ENCODE measurements at places on chromosomes 13 and 19.

- no peak for DNase-seq
These were observed 96.0 kb downstream of the UBL3 start for GRCh38 chr13:29754473-29754806.

DNA sequence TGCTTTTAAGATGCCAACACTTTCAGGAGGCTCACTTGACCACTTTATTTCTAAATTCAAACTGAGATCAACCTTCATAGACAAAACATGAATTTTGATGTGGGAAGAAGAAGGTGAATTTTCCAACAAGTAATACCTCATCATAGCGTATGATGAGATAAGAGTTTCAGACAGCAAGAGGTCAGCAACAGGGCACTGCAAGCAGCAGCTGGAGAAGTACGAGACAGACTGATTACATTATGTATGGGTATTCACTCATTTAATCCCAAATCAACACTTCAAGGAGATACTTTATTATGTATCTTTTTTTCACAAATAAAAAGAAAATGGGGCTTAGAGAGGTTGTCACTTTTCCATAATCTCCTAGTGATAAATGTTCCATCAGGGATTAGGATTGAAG is 389.8 kb downstream of the TBC1D4 start:
- DNase-seq, result no peak

GRCh38 chr19:30434797-30435594 is 62.8 kb downstream of the ZNF536 start:
- DNase-seq, result no peak

DNA sequence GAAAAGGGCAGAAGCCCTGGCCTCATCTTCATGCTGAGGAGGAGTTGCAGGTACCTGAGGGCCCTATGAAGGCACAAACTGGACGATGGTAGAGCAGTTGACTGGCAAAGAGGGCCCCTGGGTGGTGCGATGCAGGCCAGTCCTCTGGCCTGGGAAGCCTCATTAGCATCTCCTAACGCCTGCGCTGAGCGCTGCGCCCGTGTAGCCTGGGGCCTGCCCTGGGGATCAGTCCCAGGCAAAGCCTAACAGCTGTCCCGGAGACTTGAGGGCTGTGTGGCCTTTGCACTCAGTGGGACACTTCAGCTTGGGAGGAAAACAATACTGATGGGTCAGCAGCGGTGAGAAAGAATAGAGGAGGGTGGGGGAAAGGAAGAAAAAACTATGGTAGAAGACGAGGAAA is 187.7 kb downstream of the RAP2A start:
- no peak for DNase-seq

- DNase-seq, result no peak
These were observed 935.1 kb downstream of the SLITRK1 start for GRCh38 chr13:82947191-82947621.

DNA sequence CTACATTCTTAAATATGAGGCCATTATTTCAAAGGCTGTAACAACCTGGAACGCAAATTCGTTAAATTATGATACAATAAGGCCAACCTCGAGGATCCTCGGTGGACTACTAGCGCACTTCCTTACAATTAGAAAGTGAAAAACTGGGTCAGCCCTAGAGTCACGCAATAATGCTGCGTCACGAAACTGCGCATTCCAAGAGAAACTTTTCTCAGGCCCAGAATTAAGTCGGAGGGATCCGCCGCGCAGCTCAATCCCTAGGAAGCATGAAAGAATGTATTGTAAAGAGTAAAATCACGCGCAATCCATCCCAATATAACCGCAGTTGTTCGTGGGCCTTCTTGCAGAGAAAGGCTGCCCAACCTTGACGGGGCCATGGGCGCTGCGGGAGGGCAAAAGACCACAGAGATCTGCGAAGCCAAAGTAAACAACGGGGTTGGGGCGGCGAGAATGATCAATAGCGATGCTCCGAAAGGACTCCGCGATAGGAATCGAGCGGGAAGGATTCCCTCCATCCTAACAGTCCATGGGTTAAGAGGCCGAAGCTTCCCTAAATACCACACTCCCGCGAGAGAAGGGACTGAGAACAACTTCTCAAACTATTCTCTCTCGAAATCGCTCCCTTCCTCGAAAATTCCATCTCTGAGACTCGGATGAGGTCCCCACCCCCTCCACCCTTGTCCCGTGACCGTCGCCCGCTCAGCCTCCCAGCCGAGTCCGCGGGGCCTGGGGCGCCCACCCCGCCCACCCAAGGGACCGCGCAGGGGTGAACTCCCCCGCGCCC is 564 bp downstream of the SPART start:
- DNase-seq, result peak; percentile 77

DNA sequence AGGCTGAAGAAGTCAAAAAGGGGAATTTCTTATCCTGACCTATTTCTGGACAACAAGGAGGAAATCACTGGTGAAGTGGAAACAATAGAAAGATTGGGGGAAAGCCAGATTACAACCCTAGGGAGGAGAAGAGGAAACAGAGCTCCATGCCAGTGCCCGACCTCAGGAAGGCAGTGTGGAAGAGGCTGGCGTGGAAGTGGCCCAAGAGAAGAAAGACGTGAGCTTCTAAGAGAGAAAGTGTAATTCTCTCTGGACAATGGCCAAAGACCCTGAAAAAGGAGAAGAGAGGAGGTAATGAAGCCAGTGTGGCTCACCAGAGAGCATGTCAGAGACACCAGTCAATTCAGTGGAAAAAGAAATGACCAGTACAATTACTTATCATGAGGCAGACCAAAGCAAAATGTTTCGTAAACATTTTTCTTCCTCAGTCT is 52.6 kb upstream of the URAD start:
- peak; percentile 73 for DNase-seq

- no peak for DNase-seq
These were observed 118.5 kb downstream of the IRS2 start for GRCh38 chr13:109667807-109668291.

GRCh38 chr19:14563989-14564651 is 7.7 kb downstream of the NDUFB7 start:
- DNase-seq, result no peak

- peak; percentile 70 for DNase-seq
These were observed 286.5 kb downstream of the MYO16 start for GRCh38 chr13:108915634-108916512.

GRCh38 chr13:47420568-47420967 is 523.7 kb upstream of the HTR2A start:
- peak; percentile 2 for DNase-seq

GRCh38 chr13:19864024-19864745 is 736 bp upstream of the ZMYM5 start:
- DNase-seq, result peak; percentile 78

DNA sequence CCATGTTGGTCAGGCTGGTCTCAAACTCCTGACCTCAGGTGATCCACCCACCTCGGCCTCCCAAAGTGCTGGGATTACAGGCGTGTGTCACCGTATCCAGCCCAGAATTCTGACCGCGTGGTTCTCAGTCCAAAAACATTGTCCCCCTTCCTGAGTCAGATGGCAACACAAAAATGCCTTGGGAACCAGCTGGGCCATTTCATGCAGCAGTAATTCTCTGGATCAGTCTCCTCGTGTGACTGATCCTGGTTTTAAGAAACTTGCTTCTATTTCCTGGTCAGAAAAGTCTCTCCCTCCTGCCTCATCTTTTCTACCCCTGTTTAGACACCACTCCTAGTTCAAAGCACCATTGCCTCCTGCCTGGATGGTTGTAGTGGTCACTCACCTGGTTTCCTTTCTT is 60.9 kb upstream of the USP29 start:
- DNase-seq, result no peak

DNA sequence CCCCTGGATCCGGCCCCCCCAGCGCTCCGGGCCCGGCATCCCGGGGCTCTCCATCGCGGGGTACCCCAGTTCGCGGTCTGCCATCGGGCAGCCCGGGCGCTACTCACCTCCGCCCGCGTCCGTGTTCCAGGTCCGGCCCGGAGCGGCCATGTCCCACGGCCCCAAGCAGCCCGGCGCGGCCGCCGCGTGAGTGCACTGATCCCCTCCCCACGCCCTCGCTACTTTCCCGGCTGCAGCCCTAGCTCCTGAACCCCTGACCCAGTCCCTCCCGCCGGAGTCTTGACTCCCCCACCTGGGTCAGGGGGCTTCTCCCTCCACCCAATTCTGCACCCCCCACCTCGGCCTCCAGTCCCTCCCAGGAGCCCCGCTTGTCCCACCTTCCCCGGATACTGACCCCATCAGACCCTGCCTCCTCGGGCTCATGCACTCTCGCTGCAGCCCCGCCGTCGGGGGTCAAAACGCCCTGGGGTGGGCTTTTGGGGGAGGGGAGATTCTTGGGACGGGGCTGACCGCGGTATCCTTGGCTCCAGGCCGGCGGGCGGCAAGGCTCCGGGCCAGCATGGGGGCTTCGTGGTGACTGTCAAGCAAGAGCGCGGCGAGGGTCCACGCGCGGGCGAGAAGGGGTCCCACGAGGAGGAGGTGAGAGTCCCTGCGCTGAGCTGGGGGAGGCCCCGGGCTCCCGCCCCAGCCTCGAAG is 566 bp downstream of the HMG20B start:
- DNase-seq, result no peak

DNA sequence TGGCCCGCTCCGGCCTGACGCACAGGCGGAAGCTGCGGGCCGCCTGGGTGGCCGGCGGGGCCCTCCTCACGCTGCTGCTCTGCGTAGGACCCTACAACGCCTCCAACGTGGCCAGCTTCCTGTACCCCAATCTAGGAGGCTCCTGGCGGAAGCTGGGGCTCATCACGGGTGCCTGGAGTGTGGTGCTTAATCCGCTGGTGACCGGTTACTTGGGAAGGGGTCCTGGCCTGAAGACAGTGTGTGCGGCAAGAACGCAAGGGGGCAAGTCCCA is 4.4 kb downstream of the FFAR1 start:
- DNase-seq, result no peak

- peak; percentile 85 for DNase-seq
These were observed 3.6 kb downstream of the PRMT1 start for GRCh38 chr19:49680421-49681351.

GRCh38 chr13:45859705-45860104 is 8.2 kb upstream of the SIAH3 start:
- DNase-seq, result no peak

- no peak for DNase-seq
These were observed 37.5 kb downstream of the C13orf46 start for GRCh38 chr13:113936166-113936965.

GRCh38 chr19:38079926-38080380 is 144.1 kb downstream of the DPF1 start:
- peak; percentile 89 for DNase-seq

- no peak for DNase-seq
These were observed 74.0 kb upstream of the POMP start for GRCh38 chr13:28584873-28585381.

GRCh38 chr19:47492137-47492533 is 8.1 kb upstream of the KPTN start:
- DNase-seq, result no peak

GRCh38 chr13:109750221-109750775 is 36.1 kb downstream of the IRS2 start:
- DNase-seq, result no peak

DNA sequence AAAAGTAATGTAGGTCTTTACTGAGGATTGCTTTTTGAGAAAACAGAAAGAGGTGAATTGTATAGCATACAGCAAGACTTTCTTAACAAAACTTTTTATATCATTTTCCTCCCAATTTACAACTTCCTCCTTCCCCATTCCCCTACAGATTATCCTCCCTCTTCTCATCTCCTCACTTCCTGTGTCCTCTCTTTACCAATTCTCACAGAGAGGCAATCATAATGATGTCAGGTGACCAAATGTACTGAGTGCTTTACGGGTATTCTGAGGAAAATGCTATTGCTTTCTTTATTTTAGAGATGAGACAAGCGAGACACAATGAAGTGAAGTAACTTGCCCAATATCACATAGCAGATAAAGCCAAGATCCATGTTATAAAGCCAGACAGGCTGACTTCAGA is 1.7 kb upstream of the MTMR6 start:
- DNase-seq, result peak; percentile 24

- no peak for DNase-seq
These were observed 7.0 kb upstream of the NPAS1 start for GRCh38 chr19:47012617-47013016.

- no peak for DNase-seq
These were observed 39.5 kb downstream of the TEX29 start for GRCh38 chr13:111359930-111360329.

DNA sequence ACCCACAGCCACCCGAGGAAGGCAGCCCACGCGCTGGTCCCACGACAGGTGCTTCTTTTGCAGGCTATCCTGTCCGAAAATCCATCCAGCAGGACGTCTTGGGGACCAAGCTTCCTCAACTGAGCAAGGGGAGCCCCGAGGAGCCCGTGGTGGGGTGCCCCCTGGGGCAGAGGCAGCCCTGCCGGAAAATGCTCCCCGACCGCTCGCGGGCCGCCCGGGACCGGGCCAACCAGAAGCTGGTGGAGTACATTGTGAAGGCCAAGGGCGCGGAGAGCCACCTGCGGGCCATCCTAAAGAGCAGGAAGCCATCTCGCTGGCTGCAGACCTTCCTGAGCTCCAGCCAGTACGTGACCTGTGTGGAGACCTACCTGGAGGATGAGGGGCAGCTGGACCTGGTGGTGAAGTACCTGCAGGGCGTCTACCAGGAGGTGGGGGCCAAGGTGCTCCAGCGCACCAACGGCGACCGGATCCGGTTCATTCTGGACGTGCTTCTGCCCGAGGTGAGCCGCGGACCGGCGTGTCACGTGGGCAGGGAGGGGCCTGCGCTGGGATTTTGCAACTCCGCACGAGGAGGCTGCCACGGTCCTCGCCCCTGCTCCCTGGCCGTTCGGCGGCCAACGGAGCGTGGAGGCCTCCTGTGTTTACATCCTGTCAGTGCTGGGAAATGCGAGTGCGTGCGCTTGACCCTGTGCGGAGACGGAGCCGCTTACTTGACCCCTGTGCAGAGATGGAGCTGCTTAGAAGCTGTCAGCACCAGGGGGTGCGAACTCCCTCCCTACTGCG is 12.9 kb upstream of the NDUFS7 start:
- no peak for DNase-seq

GRCh38 chr13:24202215-24202614 is 41.7 kb downstream of the SPATA13 start:
- no peak for DNase-seq

DNA sequence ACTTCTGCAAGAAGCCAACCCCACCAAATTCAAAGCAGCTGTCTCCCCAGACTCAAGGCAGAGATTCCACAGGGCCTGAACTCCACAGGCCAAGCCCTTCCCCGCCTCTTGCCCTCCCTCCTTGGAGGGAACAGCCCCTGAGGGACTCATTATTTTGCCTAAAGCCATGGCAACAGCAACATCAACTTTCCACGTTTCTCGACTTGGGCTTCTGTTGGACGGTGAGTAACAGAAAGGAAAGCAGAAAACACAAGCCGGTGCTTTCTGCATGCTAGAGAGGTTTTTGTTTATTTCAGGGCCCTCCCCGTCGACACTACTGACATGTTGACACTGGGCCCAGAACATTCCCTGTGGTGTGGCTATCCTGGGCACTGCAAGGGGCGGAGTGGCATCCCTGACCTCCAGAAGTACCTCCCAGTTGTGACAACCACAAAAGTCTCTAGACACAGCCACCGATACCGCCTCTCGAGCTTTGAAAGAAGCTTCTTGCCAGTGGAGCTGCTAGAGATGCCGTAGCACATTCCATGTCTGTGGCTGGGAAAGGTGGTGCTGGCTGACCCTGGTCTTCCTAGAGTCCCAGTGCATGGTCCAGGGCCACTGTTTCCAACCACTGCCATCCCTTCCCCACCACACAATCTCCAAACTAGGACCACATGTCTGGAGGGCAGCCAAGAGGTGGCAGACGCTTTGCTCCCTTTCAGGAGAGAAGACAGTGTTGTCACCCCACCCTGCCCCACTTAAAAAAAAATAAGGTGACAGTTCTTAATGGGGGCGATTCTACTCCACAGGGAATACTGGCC is 12.8 kb downstream of the CAPS start:
- DNase-seq, result no peak

- DNase-seq, result no peak
These were observed 75.2 kb upstream of the MCF2L start for GRCh38 chr13:112893570-112894422.

All from MV-4-11 (cell line).